ENCODE measurements at places on chromosomes 3 and 15.

- no peak overlapping the region for H3K27ac ChIP-seq
- peaks cover 24% of the 10 kb centered on the region for H3K36me3 ChIP-seq
- no peaks in the 10 kb centered on the region for H3K27me3 ChIP-seq
- no peak overlapping the region for H3K4me3 ChIP-seq
- DNase-seq, result no peak
Observed at GRCh38 chr3:66269411-66269810, 48.6 kb downstream of the SLC25A26 start.

- no peak overlapping the region for H3K27ac ChIP-seq
- H3K4me3 ChIP-seq, result no peak overlapping the region
- DNase-seq, result no peak
- H3K4me1 ChIP-seq, result peaks cover 3% of the 10 kb centered on the region
- H3K27me3 ChIP-seq, result peaks cover 37% of the 10 kb centered on the region
Observed at GRCh38 chr15:39000008-39000734, 435.6 kb upstream of the RASGRP1 start.

- H3K4me1 ChIP-seq, result peaks cover 34% of the 10 kb centered on the region
- H3K36me3 ChIP-seq, result peaks cover 42% of the 10 kb centered on the region
- DNase-seq, result peak; percentile 58
- H3K4me3 ChIP-seq, result no peak overlapping the region
Observed at GRCh38 chr3:45462522-45463265, 74.3 kb downstream of the LARS2 start.

DNA sequence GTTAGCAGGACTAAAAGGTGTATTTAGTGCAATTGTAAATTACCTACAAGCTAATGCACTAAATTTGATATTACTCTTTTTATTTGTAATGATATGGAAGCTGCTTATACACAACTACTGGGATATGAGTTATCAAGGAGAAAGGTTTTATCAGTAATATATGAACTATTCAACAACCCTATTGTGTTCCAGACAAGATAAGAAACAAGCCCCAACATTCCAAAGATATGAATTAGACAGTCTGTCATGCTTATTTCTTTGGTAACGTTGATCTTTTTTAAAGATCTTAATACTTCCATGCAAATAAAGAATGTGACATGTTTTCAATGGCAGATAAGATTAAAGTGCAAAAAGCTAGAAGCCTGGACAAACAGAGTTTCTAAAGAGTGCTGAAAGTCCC lies 314.0 kb upstream of the THBS1 start:
- no peak for DNase-seq
- H3K4me1 ChIP-seq, result peaks cover 13% of the 10 kb centered on the region
- H3K27ac ChIP-seq, result no peak overlapping the region
- H3K36me3 ChIP-seq, result no peaks in the 10 kb centered on the region

DNA sequence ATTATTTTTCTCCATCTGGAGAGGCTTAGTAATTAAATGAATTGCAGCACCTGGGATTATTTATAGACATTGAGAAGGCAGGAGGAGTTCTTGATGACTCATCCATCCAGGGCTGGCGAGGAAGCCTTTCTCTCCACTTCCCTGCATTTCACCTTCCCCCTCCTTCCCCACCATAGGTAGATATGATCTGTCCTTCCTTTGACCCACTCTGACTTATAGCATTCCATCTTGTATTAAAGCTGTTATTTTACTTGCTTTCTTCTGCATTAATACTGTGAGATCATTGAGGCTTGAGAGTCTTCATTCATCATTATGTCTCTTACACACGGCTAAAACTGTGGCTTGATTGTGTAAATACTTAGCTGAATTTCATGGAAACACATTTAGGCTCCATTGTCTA lies 288.8 kb downstream of the FEZF2 start:
- no peak for DNase-seq
- no peak overlapping the region for H3K4me3 ChIP-seq
- H3K27ac ChIP-seq, result no peak overlapping the region
- no peaks in the 10 kb centered on the region for H3K36me3 ChIP-seq
- H3K4me1 ChIP-seq, result no peaks in the 10 kb centered on the region

All from activated naive CD8-positive, alpha-beta T cell treated with anti-CD3 and anti-CD28 coated beads for 36 hours (primary cell).